Activated CD8-positive, alpha-beta memory T cell treated with anti-CD3 and anti-CD28 coated beads for 4 hours (primary cell): ENCODE measurements at places on chromosomes 13 and 19.

GRCh38 chr19:30590596-30591229, 218.5 kb downstream of the ZNF536 start:
- DNase-seq: no peak

- no peak for DNase-seq
These were observed 1834.0 kb upstream of the PCDH20 start for GRCh38 chr13:63249411-63250187.

GRCh38 chr19:2315818-2316353, 7.9 kb upstream of the LINGO3 start:
- DNase-seq: no peak

- DNase-seq: no peak
These were observed 1.9 kb downstream of the HNRNPA1L2 start for GRCh38 chr13:52644108-52644507.

DNA sequence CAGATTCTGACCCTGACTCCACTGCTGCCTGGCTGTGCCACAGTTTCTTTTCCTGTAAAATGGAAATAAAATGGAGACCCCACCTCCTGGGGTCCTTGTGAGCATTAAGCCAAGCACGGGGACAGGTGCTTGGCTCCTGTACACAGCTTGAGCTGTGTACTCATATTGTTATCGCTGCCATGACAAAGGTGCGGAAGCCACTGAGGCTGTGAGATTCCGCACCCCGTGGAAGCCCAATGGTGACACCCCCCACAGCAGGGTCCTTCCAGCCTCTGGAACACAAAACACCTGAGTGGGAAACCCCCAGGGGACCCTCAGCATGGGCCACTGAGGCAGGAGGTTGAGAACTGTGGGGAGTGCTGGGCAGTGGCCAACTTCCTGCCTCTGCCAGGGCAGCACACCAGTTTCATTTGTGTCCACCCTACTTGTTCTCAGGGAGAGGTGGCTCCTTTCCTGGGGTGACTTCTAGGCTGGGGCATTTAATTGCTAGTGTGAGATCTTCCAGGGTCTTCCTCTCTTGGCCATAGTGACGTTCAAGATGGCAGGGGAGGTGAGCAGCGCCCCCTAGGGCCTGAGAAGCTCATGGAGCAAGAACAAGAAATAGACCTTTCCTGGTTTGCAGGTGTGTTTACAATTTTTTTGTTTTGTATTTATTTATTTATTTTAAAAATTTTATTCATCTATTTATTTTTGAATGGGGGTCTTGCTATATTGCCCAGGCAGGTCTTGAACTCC, 5.4 kb upstream of the JSRP1 start:
- DNase-seq: no peak

- DNase-seq: no peak
These were observed 211.6 kb downstream of the DNAJC15 start for GRCh38 chr13:43235028-43235427.

GRCh38 chr19:48873476-48874302, 1.5 kb downstream of the PPP1R15A start:
- no peak for DNase-seq

- no peak for DNase-seq
These were observed 7.4 kb downstream of the IFNL1 start for GRCh38 chr19:39303373-39304184.

DNA sequence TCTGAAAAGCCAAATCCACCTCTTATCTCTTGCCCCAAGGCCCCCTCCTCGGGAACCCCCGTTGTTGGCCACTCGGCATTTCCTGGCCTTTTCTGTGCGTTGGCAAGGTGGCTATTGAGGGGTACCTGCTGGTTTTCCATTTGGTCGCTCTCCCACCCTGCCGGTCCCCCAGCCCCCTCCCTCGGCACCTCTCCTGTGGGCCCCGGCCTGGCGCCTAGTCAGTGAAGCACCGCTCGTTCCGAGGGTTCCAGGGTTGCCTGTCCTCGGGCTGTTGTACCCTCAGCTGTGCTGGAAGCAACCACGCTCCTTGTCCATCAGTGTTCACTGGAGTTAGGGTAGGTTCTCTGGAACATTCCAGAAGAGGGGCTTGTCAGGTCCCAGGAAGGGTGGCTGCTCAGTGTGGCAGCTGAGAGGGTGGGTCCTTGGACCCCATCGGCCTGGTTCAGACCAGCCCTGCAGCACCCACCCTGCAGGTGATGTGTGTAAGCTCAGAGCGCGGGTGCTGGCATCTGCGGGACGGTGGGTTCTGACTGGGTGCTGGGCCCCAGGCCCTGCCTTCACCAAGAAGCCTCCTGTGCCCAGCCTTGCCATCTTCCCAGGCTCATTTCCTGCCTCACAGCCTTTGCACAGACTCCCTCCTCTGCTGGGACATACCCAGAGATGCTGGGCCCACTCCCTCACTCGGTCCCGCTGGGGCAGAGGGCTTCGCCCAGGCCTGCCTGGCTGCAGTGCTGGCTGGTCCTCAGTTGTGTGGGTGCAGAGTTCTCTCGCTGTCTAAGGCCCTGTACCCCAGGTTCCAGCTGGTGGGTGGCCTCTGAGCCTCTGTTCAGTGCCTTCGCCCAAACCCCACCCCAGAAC, 21.3 kb downstream of the NKPD1 start:
- DNase-seq: no peak

- DNase-seq: no peak
These were observed 150.7 kb upstream of the SOX1 start for GRCh38 chr13:111916201-111916600.

GRCh38 chr13:22141716-22142115, 470.8 kb downstream of the FGF9 start:
- no peak for DNase-seq

DNA sequence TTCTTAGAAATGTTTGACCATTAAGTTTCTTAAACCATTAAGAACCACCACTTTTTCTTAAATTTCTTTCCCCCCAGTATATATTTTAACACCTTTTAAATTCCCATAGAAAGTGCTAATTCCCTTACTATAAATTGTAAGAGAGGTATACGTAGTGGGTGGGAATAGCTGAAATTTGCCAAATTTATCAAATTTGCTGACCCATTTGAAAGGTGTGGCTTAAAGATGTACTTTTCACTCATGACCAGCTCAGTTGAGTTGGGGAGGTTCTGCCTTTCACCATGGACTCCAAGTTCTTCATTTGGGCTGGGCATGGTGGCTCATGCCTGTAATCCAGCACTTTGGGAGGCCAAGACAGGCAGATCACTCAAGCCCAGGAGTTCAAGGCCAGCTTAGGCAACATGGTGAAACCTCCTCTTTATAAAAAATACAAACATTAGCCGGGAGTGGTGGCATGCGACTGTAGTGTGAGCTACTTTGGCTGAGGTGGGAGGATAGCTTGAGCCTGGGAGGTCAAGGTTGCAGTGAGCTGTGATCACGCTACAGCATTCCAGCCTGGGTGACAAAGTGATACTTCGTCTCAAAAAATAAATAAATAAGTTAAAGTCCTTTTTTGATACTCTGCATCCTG, 133.2 kb downstream of the MRPL57 start:
- no peak for DNase-seq

DNA sequence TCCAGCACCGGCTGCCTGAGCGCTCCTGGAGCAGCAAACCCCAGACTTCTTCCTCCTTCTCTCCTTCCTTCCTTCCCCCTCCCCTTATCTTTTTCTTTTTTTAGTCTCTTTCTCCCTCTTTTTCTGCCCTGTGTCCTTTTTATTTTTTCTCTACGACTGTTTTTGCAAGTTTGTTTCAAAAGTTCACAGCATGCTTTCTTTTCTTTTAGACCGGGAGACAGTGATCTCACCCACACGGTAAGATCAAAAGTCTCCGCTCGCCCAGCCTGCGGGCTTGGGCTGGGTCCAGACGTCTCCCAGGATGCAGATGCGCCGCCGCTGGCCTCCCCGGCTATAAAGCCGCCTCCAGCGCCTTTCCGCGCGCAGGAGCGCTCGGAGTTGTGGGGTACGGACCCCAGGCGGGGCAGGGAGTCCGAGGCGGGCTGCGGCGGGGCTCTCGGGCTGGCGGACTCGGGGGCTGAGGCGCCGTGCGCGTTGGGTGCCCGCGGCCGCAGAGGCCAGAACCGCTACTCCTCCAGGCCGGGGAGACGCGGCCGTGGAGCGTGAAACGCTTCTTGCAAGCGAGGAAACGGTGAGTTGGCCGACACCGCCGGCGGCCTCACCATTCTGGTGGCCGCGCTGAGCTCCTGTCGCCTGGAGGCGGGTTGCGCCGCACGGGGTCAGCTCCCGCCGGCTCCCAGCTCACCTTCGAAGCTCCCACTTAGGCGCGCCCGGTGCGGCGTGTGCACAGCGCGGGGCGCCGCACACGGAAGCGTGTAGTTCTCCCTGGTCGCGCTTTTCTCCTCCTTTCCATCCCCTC, 2.0 kb upstream of the TSHZ3 start:
- no peak for DNase-seq

DNA sequence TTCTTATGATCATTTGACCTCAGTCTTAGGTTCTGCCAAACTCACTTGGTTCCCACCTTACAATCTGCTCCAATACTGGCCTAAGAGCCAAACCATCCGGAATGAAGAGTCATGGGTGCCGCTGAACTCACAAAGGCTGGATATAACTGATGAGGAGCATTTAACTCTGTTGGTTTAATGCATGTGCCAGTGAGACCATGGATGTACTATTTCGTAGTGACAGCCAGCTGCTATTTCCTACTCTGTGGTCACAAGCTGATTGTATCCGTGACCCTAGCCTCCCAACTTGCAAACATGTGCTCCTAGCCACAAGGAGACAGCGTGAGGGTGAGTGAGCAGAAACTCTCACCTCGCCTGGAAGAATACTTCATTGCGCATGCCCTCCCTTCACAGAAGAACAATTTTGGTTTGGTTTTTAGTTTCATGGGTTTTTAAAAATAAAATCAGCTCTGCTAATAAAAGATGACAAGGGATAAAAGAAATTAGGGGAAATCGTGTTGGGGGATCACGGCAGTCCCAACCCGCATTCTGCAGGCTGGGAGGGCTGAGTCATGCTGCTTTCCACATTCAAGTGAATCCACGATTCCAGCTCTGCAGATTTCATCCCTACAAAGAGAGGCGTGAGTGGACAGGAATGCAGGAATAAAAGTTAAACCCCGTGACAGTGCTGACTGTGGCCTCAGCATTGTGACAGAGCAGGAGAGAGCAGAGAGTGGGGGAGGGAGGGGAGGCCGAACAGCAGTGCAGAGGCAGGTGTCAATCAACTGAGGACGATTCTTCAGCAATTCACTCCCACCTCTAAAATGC, 66.8 kb upstream of the RAP2A start:
- DNase-seq: no peak

DNA sequence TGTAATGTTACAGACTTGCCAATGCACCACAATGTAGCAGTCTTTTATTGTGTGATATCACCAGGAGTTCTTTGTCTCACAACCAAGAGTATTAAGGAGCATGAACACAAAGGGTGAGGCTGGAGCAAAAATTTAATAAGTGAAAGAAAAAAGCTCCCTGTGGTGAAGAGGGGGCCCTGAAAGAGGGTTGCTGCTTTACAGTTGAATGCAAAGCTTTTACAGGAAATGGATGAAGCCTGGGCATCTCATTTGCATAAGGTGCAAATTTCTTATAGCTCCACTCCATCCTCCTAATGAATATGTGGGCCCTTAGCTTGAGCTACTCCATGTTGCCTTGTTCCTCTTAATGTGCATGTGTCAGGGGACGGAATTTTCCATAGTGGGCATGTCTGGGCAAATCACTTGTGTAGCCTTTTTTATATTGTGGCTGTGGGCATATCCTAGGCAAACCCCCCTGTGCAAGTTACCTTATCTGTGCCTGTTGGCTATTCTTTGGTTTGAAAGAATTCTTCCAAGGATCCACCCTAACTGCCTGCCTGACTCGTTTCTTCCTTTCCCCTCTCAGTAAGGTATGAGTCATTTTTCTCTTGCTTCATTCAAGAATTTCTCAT, 45.3 kb upstream of the TRPC4 start:
- DNase-seq: no peak

GRCh38 chr13:32938907-32939306, 77.3 kb upstream of the KL start:
- no peak for DNase-seq

GRCh38 chr13:95541308-95541707, 11.2 kb upstream of the CLDN10 start:
- no peak for DNase-seq

DNA sequence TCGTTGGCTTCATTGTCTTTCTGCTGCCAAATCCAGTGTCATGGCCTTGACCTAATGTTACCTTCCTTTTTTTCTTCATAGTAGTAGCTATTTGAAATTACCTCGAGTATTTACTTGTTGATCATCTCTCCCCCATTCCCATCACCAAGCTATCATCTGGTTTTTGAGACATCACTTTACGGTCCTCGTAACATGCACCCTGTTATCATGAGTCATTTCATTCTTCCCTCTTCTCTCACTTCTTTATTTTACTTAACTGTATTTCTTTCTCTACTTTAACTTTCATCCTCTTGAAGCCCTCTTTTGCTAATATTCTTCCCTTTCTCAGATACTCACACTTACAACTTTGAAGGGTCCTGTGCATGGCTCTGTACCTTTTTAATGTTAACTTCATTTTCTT, 31.8 kb downstream of the TPP2 start:
- no peak for DNase-seq

- DNase-seq: no peak
These were observed 200.8 kb downstream of the RGCC start for GRCh38 chr13:41658057-41658661.

DNA sequence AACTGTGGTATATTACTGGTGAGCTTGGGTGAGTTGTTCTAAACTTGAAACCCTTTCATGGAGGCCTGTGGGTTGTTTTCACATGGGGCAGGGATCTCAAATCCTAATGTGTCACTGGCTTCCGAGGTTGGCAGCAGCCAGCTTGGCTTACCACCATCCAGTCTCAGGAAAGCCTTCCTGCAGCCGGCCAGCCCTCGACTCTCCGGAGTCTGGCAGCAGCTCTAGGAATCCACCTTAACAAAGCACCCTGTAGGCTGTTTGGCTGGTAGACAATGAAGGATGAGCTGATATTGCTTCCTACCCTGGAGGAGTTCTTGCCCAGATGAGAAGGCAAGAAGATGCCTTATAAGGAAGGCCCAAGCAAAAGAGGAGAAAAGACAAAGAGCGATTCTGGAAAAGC, 188.3 kb downstream of the KLF12 start:
- DNase-seq: no peak

DNA sequence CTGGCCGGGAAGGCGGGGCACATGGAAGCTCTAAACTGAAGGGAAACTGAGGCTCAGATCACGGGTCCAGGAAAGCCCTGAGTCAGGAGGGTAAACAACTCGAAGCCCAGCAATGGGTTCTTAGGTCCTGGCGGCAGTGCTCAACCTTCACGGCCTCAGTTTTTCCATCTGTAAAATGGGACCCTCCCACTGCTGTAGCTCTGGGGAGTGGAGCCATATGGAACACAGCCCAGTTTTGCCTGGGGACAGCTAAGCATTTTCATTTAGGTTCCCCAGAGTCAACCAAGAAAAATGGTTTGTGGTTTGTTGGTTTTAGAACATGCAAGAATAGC, 30.4 kb downstream of the CEBPG start:
- no peak for DNase-seq

- no peak for DNase-seq
These were observed 1.3 kb downstream of the HNRNPL start for GRCh38 chr19:38848299-38849146.

- no peak for DNase-seq
These were observed 998.3 kb downstream of the EFNB2 start for GRCh38 chr13:105537113-105537512.

DNA sequence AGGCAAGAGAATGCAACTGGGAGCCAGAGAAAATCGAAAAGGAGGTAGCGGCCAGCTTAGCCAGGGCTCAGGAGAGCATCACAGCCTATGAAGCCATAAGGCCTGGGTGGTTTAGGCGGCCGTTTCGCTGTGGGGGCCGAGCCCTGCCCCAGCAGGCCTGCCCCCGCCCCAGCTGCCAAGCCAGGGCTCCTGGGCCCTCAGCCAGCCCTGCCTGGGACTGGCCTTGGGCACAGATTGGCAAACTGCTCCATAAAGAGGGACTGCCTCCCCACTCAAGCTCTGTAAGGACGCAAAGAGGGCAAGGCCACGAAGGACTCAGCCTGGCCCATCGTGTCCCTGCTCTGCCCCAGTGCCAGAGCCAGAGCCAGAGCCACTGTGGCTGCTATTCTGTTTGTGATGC, 10.2 kb downstream of the ZNF653 start:
- no peak for DNase-seq
